ENCODE measurements at places on chromosomes 3 and 15.

DNA sequence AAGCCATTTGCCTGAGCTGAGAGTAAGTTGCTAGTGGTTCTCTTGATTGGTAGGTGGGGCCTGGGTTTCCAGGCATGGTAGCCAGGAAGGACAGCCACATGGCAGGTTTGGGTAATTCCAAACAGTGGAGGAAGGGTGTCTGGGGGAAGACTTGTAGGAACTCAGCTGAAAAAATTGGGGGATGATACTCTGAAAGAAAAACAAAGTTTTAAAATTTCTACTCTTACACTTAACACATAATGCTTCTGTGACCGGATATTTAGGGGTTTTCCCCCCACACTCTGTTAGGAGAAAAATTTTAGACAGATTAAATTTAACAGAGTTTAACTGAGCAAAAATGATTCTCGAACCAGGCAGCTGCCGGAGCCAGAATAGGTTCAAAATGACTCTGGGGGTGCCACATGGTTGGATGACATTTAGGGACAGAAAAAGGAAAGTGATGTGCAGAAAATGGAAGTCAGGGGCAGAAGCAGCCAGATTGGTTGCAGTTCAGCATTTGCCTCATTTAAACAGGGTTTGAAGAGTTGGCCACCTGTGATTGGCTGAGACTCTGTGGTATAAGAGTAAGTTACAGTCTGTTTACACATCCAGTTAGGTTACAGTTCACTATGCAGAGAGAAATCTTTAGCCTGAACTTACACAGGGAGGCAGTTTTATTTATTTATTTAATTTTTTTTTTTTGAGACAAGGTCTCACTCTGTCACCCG, 8.1 kb downstream of the B2M start:
- DNase-seq, result no peak

DNA sequence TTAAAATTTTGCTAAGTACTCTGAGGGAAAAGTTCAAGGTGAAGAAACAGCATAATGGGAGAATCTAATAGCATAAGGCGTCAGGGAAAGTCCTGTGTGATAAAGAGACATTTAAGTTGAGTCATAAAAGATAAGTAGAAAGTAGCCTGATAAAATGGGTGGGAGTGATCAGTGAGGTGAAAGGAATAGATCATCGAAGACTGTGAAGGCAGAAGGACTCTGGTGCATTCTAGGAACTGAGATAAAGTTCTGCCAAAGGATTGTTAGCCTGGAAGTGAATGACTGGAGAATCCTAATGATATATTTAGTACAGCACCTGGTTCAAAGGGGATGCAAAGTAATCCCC, 149.9 kb downstream of the CFAP20DC start:
- DNase-seq, result no peak

- DNase-seq, result no peak
Measured at GRCh38 chr3:40912461-40912860, 286.8 kb upstream of the CTNNB1 start.

DNA sequence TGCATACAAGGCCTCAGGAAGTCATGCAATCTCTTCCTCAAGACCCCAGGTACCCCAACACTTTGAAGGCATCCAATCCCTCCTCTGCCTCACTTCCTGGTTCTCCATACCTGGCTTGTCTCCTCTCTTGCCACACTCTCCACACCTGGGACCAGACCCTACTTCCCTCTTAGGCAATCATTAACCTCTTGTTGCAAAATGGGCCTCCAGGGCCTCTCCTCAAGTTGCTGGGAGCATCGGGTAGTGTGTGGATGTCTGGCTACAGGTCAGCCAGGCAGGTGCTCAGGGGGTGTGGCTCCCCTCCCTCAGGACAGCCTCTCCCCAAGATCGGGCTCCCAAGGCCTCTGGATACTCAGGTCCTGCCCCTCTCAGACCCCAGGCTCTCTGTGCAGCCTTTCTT, 8.6 kb downstream of the PLA2G4E start:
- DNase-seq, result no peak

DNA sequence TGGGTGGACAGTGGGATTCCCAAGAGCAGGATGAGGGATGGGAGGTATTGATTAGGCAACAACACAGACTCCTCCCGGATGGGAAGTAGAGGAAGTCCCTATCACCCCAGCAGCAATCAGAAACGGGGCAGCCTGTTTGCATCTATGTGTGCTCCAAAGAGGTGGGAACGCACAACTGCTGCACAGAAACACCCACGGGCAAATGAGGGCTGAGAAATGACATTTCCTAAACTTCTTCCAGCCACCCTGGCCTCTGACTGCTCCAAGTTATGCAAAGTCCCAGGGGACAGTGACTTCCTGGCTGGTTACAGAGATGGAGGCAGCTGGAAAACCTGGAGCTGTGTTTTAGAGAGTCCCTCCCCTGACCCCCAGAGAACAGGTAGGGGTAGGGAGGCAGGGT, 42.6 kb downstream of the HCN4 start:
- DNase-seq, result no peak

DNA sequence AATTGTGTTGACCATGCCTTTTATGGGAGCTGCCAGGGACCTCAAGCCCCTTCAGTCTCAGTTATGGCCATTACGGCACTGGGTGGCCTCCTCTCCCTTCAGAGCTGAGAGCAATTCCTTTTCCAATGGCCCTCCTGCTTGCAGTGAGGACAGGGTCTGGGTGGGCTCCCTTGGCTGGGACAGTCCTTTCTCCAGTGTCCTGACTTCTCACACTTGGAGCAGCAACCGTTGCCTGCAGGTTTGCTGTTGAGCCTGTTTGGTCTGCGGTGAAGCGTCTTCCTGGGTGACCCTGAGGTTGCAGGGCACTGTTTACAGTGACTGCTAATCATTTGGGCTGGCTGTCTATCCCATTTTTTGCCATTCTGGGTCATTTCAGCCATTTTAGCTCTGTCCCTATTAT, 3.5 kb upstream of the CCDC80 start:
- no peak for DNase-seq

DNA sequence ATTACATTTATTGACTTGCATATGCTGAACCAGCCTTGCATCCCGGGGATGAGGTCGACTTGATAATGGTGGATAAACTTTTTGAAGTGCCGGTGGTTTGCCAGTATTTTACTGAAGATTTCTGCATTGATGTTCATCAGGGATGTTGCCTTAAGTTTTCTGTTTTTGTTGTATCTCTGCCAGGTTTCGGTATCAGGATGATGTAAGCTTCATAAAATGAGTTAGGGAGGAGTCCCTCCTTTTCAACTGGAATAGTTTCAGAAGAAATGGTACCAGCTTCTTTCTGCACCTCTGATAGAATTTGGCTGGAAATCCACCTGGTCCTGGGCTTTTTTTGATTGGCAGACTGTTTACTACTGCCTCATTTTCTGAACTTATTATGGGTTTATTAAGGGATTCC, 250.8 kb downstream of the TBC1D5 start:
- DNase-seq, result no peak

- no peak for DNase-seq
Measured at GRCh38 chr15:27714675-27715074, 384.4 kb downstream of the OCA2 start.

GRCh38 chr3:188270423-188270972, 116.5 kb downstream of the LPP start:
- DNase-seq, result no peak

GRCh38 chr15:72179950-72180581, 17.5 kb downstream of the GRAMD2A start:
- no peak for DNase-seq

GRCh38 chr3:59813148-59813538, 763.3 kb upstream of the CFAP20DC start:
- no peak for DNase-seq

- no peak for DNase-seq
Measured at GRCh38 chr3:133620066-133620784, 41.5 kb downstream of the TOPBP1 start.

GRCh38 chr3:53238051-53238850, 17.6 kb downstream of the TKT start:
- no peak for DNase-seq

- no peak for DNase-seq
Measured at GRCh38 chr15:93250209-93250608, 161.2 kb upstream of the RGMA start.

DNA sequence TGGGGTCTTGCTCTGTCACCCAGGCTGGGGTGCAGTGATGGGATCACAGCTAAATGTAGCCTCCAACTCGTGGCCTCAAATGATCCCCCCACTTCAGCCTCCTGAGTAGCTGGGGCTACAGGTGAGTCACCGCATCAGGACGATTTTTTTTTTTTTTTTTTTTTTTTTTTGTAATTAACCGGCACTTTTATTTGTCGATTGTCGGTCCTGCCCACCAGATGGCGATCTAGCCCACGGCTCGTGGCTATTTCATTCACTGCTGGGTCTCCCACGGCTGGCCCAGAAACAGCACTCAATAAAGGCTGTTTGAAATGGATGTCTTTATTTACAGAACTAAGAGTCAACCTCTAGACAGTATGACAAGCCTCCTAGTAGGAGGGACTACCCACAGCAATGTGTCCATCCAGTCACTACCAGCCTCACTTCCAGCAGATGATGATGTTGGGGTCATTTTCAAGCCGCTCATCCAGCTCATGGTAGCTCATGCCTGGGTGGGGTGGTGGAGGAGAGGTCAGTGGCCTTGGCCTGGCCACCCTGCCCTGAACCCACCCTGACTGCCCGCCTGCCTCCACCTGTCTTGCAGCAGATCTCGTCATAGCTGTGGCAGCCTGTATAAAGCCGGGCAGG, 1.8 kb upstream of the ZMYND10 start:
- no peak for DNase-seq

DNA sequence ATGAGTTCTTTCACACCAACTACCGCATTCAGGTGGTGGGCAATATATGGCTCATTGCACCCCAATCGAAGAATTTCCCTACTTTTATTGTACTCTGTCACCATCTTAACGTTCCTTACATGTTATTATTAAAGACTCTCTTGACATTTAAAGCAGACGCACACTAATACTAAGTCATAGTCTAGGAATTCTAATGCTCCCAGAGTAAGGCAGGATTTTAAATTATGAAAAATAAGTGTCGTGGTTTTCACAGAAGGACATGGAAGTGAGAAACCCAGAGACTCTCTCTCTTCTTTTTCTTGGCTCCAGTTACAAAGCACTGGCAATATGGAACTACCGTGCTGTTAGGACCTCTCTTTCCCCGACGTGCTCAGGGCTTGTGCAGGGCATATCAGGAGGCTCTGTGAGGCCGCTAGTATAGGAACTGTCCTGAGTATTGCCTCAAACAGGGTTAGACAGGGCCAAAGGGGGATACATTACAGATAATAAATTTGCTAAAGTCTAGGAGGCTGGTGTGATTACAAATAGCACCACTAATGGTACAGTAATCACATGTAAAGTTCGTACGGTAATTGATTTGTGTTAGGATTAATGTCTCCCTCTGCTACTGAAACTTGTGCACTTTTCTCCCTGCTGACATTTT, 590.8 kb downstream of the FOXP1 start:
- no peak for DNase-seq

- no peak for DNase-seq
Measured at GRCh38 chr15:69686626-69687025, 234.0 kb downstream of the RPLP1 start.

DNA sequence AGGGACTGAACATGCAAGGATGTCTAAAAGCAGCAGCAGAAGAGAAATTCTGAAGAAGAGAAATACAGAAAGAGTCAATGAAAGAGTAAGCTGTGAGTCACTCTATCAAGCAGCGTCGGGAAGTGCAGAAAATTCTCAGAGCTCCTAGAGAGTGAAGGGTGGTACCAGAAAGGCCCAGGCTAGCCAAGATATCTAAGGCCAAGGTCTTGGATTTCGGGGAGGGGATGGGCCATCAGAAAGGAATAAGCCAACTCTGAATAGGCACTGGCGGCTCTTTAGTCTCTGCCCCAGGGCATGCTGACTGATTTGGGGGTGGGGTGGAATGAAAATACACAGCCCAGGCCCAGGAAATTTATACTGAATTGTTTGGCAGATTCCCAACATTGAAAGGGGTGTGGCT, 70.8 kb downstream of the GPR156 start:
- DNase-seq, result no peak

DNA sequence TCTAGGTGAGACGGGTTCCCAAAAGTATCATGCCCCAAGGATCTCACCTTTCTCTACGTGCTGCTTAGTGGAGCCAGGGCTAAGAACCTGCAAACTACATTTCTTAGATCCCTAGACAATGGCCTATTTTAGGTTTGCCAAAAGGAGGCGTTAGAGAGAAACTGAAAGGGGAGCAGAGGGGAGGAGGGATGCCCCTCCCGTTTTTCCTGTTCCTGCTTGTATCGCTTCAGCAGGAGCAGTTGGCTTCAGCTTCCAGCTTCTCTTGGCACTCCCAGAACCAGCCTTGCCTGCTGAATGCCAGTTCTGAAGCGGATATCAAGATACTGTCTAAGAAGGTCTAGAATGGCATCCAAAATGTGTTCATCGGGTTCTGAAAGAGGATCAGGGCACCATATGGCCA, 58.4 kb upstream of the ABHD17C start:
- DNase-seq, result peak; percentile 84

GRCh38 chr3:41143421-41144031, 55.8 kb upstream of the CTNNB1 start:
- DNase-seq, result no peak

DNA sequence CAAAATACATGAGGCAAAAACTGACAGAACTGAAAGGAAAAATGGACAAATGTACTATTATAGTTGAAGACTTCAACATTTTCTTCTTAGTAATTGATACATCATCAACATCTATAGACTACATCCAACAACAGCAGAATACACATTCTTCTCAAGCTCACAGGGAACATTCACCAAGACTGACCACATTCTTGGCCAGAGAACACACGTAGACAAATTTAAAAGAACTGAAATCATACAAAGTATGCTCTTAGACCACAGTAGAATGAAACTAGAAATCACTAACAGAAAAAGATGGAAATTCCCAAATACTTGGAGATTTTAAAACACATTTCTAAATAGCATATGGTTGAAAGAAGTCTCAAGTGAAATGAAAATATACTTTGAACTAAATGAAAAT, 55.1 kb upstream of the NSMCE3 start:
- DNase-seq, result no peak

DNA sequence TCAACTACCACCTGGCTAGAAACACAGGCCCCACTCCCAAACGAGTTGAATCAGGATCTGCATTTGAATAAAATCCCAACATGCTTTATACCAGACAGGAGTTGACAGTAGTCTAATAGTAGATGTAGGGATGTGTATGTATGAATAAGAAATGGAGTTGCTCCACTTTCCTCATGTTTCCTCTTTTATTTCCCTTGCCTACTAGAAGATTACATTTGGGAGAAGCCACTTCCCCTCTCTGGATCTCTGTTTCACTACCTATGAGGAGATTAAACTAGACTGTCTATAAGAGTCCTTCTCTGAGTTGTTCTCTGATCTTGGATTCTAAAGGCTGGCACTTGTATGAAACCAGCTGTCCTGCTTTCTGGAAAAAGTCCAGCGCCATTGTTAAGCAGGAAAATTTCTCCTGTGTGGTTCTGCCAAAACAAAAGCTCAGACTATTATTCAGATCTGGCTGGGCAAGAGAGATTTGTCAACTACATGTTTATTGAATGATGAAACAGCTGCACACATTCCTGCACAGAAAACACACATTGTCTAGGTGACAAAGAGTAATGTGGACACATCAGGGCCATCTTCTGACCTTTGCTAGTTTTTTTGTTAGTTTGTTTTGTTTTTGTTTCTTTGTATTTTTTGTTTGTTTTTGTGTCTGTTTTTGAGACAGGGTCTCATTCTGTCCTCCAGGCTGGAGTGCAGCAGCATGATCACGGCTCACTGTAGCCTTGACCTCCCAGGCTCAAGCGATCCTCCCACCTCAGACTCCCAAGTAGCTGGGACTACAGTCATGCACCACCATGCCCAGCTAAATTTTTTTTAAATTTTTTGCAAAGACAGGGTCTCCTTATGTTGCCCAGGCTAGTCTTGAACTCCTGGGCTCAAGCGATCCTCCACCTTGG, 29.9 kb downstream of the ACP3 start:
- DNase-seq, result no peak
